Urothelium cell line (cell line): ENCODE measurements at places on chromosomes 5 and 9.

- peak; percentile 34 for DNase-seq
Measured at GRCh38 chr5:115816226-115817081, at the start of gene CDO1. CDO1 (minus strand) TSS chr5:115816659; CDS start chr5:115816397, 262 bp downstream.

GRCh38 chr9:81132796-81133195 is 556.6 kb downstream of the TLE1 start:
- DNase-seq = no peak

- DNase-seq = no peak
Measured at GRCh38 chr9:69191231-69191630, 17.2 kb downstream of the TJP2 start.

GRCh38 chr5:73897893-73898292 is 271.9 kb downstream of the ARHGEF28 start:
- no peak for DNase-seq

DNA sequence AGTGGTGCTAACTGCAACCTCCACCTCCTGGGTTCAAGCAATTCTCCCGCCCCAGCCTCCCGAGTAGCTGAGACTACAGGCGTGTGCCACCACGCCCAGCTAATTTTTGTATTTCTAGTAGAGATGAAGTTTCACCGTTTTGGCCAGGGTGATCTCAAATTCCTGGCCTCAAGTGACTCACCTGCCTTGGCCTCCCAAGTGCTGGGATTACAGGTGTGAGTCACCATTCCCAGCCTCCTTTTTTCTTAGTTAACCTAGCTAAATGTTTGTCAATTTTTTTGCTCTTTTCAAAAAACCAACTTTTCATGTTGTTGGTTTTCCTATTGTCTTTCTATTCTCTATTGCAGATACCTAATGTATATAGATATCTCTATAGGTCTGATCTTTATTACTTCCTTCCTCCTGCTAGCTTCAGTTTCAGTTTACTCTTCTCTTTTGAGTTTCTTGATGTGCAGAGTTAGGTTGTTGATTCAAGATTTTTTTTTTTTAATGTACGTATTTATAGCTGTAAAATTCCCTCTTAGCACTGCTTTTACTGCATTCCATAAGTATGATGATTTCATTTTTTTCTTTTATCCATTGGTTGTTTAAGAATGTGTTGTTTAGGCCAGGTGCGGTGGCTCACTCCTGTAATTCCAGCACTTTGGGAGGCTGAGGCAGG is 32.9 kb downstream of the FGD3 start:
- DNase-seq = no peak
